ENCODE measurements at places on chromosomes 16 and 17.

GRCh38 chr17:19003543-19004420 is 782 bp downstream of the FAM83G start:
- DNase-seq, result peak; percentile 36

GRCh38 chr16:50213939-50214519 is 52.3 kb upstream of the ADCY7 start:
- DNase-seq, result no peak

DNA sequence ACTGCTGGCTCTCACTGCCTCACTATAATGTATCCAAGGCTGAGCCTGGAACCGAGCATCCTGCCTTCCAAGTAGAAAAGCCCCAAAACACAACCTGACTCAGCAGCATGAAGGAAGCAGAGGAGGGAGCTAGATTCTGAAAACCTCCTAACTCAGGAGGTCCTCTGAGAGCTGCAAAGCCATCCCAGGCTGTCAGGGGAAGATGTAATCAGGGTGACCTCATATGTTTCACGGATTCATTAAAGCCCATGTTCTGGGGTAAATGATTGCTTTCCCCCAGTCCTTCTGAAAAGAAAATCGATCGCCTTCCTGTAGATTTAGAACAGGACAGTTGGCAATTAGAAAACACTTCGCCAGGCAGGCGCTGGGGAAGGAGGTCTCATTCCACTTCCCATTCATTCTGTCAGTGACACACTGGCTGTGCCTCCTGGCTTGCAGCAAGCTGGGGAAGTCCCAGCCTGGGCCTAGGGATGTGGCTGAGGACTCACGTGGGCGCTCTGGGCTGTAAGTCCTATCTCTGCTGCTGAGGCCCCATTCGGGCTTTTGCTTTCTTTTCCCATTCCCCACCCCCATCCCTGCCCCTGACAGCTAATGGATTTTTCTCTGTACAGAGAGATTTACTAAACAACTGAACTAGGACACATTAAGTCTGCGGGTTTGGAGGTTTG is 75.7 kb upstream of the TMEM132E start:
- DNase-seq, result no peak

DNA sequence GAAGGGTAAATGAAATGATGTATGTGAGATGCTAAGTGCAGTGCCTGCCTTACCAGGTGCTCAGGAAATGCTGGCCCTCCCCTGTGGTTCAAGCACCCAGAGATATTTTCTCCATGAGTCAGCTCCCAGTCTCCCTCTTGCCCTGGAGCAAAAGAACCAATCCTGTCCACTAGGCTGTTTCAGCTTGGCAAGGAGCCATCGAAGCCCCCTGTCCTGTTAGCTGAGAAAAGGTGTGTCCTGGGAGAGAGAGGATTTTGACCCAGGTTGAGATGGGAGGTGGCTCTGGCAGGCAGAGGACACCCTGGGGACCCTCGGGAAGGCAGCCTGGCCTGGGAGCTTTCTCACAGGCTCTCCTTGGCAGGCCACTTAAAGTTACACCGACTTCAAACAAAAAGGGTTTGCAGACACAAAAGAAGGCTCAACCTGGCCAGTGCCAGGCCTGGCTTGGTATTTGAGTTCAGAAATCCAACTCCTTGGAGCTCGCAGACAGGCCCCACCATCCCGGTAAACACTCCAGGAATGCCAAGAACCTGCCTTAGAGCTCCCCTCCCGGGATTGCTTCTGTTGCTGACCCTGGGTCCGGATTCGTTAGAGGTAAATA is 29.6 kb downstream of the NTN1 start:
- no peak for DNase-seq

GRCh38 chr17:29283961-29284360 is 10.0 kb downstream of the NUFIP2 start:
- DNase-seq, result no peak

DNA sequence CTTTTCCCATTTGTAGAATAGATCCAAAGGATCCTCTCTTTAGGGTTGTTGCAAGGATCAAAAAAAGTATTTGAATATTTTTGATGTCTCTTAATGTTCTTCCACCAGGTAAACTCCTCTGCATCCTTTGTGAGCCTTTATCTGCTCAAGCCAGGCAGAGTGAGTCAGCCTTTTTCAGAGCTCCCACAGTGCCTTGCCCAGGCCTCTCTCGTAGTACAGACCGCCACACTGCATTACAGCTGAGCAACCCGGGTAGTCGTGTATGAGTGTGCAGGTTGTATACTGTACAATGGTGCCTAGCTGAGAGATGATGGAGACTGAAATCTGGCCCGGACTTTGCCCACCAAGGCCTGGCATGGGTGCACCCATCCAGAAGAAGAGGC is 20.9 kb downstream of the RHBDL3 start:
- no peak for DNase-seq

- no peak for DNase-seq
Observed at GRCh38 chr16:53453928-53454327, 19.7 kb downstream of the RBL2 start.

DNA sequence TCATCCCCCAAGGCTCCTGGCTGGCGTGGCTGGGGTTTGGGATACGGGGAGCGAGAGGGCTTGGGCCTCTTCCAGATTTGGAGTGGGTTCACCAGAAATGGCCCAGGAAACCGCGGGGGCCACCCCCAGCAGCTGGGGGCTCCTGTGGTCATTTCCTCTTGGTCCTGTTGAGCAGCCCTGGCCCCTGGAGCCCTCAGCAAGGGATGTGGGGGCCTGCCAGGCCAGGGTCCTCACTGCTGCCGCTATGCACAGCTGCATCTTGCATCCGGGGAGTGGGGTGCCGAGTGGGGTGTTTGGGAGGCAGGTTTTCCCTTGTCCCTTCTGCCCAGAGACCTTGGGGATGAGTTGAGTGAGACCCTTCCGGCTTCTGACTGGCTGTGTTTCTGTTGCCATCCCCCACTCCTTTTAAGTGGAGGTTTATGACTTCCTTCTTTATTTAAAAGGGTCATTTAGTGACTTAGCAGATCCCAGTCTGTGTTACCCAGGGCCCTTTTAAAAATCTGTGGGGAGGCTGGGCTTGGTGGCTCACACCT is 319.8 kb downstream of the SEC14L1 start:
- DNase-seq, result no peak

DNA sequence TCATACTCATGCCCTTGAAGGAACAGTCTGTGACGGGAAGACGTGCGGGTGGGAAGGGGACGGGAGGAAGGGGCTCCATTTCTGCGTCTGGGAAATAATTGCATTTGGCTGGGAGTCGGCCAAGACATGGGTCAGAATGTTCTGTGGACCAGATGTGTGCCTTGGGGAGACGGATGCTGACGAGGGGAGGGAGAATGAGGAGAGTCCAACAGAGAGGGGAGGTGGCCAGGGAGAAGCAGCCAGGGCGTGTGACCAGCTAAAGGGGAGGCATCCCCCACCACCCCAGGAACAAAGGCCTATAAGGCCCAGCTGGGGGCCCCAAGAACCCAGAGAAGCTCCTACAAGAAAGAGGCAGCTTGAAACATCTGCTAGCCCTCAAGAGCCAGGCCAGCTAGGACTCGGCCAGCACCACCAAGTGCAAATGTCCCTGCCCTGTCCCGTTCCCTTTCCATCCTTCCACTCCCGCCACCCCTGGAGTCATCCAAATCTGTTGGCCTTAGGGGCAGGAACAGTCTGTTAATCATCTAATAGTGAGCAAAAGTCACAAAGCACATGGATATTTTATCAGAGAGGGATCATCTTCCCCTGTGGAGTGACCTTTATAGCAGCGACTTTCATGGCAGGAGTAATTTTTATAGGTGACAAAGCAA is 42.5 kb upstream of the BCO1 start:
- no peak for DNase-seq

DNA sequence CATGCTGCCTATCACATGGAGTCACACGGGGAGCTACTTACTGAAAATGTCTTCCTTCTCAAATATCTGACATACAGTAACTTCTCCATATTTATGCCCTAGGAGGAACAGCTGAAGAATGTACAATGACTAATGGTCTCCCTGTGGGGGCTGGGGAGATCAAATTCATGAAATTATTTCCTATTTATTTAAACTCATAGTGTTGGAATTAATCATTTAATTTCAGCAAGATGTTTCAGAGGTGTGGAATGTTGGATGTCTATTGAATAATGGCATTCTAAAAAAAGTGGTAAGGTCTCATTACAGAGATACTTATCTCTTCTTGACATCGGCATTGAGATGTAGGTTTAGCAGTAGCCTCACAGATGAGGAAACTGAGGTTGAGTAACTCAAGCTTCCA is 214.3 kb upstream of the CDH11 start:
- no peak for DNase-seq

GRCh38 chr17:61645920-61646319 is 54.9 kb upstream of the NACA2 start:
- DNase-seq, result no peak

GRCh38 chr16:11585460-11586377 is 1.0 kb downstream of the LITAF start:
- DNase-seq, result no peak

GRCh38 chr16:4729876-4730275 is 4.2 kb downstream of the ANKS3 start:
- no peak for DNase-seq

DNA sequence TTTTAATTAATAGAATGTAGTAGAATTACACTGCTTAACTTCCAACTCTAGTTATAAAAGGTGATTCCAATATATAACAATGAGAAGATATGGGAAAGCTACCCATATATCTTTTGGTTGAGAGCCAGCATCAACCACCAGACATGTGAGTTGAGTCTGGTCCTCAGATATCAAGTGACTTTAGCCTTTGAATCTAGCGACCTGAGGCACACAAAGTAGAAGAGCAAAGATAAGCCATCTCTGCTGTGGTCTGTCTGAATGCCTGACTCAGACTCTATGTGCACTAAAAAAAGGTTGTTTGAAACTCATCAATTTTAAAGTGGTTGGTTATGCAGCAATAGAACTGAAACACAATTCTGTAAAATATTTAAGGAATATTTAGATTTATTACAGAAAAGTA is 492.5 kb upstream of the SOX9 start:
- DNase-seq, result no peak

GRCh38 chr16:56005958-56006357 is 130.8 kb upstream of the CES5A start:
- DNase-seq, result no peak

DNA sequence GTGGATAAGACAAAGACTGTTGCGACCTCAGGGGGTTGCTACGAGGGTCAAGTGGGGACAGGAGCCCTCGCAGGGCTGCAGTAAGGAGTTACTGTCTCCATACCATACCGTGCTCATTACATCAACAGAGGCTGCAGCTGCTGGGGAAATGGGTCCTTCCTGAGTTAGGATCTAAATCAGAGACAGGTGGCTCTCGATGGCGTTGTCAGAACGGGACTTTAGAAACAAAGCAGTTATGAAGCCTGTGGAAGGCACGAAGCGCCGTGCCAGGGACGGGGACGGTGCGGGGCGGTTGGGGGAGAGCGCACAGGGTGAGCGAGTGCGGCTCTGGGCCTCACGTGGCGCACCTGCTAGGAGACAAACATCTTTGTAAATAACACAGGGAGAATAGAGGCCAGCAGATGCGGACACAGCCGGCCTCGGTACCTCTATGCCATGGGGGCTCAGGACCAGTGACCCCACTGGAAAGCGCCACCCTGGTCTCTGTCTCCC is 34.4 kb downstream of the ZCCHC14 start:
- no peak for DNase-seq
